ENCODE measurements at places on chromosomes 3 and 15. TPM values are rescaled to one million over a fixed set of nuclear protein-coding genes. Genes with fewer than 3 reads are reported as not detected.

SAMMSON gene
- not detected for total RNA-seq

ZNF592 gene
- 38.0 TPM for total RNA-seq

KLHL6 gene
- 48.6 TPM for total RNA-seq

DNA sequence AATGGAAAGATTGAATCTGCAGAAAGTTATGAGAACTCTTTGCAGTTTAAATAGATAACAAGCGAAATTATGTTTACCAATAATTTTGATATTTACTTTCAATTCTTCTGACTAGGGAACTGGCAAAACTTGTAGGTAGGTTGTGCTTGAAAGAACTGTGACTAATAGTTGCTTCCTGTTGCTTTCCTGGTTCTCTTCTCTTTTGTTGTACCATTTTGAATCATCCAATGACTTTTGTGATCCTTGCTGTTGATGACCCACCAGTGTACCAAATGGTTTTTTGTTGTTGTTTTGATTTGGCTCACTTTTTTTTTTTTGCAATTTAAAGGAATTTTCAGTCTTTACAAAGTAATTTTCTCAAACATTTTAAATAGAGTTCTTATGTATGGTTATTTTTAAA is 64.9 kb upstream of the DCBLD2 start:
- no peaks in the 10 kb centered on the region for H3K27me3 ChIP-seq
- no peaks in the 10 kb centered on the region for H3K36me3 ChIP-seq
- no peak for DNase-seq
- no peak overlapping the region for H3K4me3 ChIP-seq
- no peak overlapping the region for H3K27ac ChIP-seq
- H3K4me1 ChIP-seq, result peaks cover 2% of the 10 kb centered on the region

- H3K27ac ChIP-seq, result no peak overlapping the region
- peaks cover 6% of the 10 kb centered on the region for H3K27me3 ChIP-seq
- H3K36me3 ChIP-seq, result no peaks in the 10 kb centered on the region
- no peaks in the 10 kb centered on the region for H3K4me1 ChIP-seq
- H3K4me3 ChIP-seq, result no peak overlapping the region
Measured at GRCh38 chr3:152517502-152517901, 248.8 kb downstream of the MBNL1 start.

- H3K4me1 ChIP-seq, result no peaks in the 10 kb centered on the region
- no peak for DNase-seq
- no peak overlapping the region for H3K27ac ChIP-seq
- no peak overlapping the region for H3K4me3 ChIP-seq
Measured at GRCh38 chr3:40086890-40087883, 222.3 kb upstream of the EIF1B start.

- H3K36me3 ChIP-seq, result no peaks in the 10 kb centered on the region
- peaks cover 2% of the 10 kb centered on the region for H3K27me3 ChIP-seq
- no peak overlapping the region for H3K4me3 ChIP-seq
- no peaks in the 10 kb centered on the region for H3K4me1 ChIP-seq
- no peak overlapping the region for H3K27ac ChIP-seq
Measured at GRCh38 chr3:46665763-46666452, 27.6 kb downstream of the ALS2CL start.

GRCh38 chr15:94164202-94164807 is 67.1 kb upstream of the MCTP2 start:
- peaks cover 11% of the 10 kb centered on the region for H3K27me3 ChIP-seq
- peak; percentile 69 for DNase-seq
- H3K4me3 ChIP-seq, result no peak overlapping the region
- H3K36me3 ChIP-seq, result no peaks in the 10 kb centered on the region

- no peak for DNase-seq
- no peaks in the 10 kb centered on the region for H3K27me3 ChIP-seq
- peak overlapping the region; percentile 40 for H3K4me3 ChIP-seq
Measured at GRCh38 chr15:55222588-55222987, 25.8 kb upstream of the RSL24D1 start.

Measured in activated CD4-positive, alpha-beta memory T cell treated with anti-CD3 and anti-CD28 coated beads, Interleukin-2, amount 10 ng/mL, durations not matched to agents 7 days and 5 days (primary cell).